T1000 (cell line): ENCODE measurements at places on chromosomes 4 and X.

- DNase-seq = no peak
These were observed 1.2 kb downstream of the TADA2B start for GRCh38 chr4:7044137-7044930.

- DNase-seq = peak; percentile 24
These were observed 517 bp downstream of the LEF1 start for GRCh38 chr4:108168160-108168670.

DNA sequence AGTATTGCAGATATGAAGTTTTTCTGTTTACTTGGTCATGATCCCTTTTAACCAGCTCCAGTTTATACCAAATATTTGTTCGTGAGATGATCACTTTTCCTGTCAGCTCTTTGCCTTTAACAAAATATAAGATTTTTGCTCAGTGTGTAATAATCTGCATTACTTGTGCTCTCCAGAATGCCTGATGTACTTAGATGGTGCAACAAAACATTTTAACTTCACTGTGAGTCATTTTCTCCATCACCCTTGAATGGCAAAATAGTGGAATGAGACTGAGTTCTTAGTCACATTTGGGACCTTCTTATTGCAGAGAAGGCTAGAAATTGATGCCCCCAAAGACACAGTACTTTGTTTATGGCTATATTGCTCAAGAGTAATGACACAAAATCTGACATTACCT, 252.0 kb downstream of the FRMPD4 start:
- DNase-seq = no peak

DNA sequence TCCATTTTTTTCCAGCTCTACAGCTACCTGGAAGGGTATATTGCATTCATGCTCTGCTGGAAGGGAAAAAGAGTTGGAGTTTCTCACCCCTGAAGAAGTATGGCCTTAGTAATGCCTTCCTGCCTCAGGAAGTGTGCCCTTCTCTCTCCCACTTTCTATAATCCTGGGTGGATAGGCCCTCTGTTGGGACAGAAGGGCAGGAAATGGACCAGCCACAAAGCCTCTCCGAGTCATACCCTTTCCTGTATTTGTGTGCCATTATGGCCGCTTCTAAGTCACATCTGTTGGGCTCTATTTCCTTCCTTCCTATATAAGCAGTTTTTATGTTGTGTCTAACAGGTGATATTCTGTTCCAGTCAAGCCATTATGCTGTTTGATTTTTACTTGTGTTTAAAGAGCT, 74.8 kb upstream of the SMARCA5 start:
- no peak for DNase-seq

DNA sequence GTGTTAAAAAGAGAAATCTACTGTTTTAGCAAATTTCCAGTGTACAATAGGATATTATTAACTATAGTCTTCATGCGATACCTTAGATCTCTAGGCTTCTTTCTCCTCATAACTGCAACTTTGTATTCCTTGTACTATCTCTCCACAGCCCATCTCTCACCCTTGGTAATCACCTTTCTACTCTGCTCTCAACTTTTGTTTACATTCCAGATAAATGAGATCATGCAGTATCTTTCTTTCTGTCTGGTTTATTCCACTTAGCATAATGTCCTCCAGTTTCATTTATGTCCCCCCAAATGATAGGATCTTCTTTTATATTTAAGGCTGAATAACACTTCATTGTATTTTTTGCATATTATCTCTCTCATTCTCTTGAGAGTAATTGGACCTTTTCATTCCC, 165.5 kb downstream of the HS3ST1 start:
- no peak for DNase-seq

GRCh38 chr4:132269303-132269990, 879.6 kb upstream of the PCDH10 start:
- DNase-seq = no peak

DNA sequence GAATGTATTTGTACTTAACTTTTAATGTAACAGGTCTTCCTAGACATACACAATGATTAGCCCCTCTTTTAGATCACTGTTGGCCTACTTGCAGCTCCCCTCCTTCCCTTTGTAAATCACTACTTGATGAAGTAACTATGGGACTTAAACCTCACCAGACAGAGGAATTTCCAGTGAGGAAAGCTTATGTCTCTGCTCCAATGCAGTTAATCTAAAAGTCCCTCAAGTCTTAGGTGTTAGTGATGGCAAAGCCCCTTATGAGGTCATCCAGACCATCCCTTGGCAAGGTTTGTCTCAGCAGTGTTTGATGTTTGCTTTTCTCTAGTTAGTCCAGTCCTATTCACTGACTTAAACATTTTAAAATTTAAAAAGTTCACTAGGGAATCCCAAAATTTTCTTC, 877.3 kb upstream of the INTU start:
- no peak for DNase-seq

- no peak for DNase-seq
These were observed 86.1 kb downstream of the USP46 start for GRCh38 chr4:52572936-52573485.

GRCh38 chr4:84944947-84945346, 21.5 kb downstream of the WDFY3 start:
- no peak for DNase-seq

- DNase-seq = no peak
These were observed 40.6 kb upstream of the NAP1L5 start for GRCh38 chr4:88738180-88738579.

DNA sequence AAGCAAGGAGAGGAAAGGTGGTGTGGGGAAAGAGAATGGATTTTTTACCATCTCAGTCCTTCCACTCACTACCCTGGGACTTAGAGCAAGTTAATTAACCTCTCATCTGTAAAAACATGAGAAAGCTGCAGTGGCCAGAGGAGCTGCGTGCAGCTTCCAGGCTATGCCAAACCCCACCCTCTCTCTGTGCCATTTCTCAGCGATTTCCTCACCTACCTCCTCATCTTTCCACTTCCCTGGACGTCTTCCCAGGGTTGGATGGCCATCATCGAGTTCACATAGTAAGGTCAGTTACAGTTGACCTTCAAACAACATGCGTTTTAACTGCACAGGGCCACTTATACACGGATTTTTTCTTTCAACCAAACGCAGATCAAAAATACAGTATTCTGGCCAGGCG, 64.3 kb downstream of the SMIM20 start:
- DNase-seq = no peak

DNA sequence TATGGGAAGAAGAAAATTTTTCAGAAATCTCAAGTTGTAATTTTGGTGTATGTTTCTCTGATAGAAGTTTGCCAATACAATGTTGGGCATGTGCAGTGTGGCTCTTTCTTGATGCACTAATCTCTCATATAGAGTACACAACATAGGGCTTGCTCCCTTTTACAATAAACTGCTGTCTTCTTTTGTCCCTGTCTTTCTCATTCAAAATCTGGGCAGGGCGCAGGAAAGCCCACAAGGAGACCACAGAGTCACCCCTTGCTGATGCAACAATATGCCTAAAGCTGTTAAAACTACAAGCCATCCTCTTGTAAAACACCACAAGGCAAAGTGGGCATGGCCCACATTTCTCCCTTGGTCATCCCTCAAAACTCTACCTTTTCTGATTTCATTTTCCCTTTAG, 63.4 kb upstream of the TBC1D9 start:
- no peak for DNase-seq

DNA sequence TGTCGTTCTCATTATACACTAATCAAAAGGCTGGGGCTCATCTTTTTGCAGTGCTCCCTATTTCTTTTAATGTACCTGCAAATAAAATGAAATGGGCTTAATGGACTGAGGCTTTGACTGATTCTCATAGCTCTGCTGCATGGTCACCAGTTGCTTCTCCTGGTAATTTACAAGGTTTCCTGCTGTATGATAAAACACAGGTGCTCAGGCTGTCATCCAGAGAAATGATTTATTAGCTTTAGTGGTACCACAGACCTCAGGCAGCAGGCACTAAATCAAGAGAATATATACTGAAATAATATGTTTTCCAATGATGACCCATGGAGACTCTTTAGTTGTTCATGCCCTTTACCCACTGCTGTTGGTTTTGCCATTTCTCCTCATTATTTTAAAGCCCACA, 137.7 kb downstream of the C4orf33 start:
- DNase-seq = no peak

- DNase-seq = no peak
These were observed 216.6 kb upstream of the SLC7A11 start for GRCh38 chr4:138458751-138459150.

GRCh38 chr4:145168581-145169187, 11.7 kb downstream of the OTUD4 start:
- no peak for DNase-seq

GRCh38 chrX:9184211-9184610, 150.3 kb upstream of the FAM9B start:
- no peak for DNase-seq

DNA sequence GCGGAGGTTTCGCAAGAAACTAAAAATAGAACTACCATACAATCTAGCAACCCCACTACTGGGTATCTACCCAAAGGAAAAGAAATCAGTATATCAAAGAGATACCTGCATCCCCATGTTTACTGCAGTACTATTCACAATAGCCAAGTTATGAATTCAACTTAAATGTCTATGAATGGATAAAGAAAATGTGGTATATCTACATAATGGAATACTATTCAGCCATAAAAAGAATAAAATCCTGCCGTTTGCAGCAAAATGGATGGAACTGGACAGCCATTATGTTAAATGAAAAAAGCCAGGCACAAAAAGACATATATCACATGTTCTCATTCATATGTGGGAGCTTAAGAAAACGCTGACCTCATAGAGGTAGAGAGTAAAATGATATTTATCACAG, 65.3 kb downstream of the LCORL start:
- DNase-seq = no peak

DNA sequence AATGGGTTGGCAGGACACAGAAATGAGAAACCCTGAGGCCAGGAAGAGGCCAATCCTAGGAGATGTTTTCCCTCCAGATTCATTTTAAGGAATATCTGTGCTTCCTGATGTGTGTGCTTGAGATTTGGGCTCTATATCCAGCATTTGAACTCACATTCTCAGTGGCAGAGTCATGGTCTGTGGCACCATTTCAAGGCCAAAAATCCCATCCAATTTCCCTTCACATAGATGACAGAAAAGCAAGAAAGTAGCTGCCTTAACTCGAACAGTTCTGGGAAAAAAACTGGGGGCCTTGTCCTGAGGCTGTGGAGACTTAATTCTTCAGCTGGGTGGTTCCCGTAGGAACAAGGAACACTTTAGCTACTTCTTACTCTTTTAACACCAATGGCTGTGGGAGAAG, 27.4 kb downstream of the TAF7L start:
- DNase-seq = no peak

DNA sequence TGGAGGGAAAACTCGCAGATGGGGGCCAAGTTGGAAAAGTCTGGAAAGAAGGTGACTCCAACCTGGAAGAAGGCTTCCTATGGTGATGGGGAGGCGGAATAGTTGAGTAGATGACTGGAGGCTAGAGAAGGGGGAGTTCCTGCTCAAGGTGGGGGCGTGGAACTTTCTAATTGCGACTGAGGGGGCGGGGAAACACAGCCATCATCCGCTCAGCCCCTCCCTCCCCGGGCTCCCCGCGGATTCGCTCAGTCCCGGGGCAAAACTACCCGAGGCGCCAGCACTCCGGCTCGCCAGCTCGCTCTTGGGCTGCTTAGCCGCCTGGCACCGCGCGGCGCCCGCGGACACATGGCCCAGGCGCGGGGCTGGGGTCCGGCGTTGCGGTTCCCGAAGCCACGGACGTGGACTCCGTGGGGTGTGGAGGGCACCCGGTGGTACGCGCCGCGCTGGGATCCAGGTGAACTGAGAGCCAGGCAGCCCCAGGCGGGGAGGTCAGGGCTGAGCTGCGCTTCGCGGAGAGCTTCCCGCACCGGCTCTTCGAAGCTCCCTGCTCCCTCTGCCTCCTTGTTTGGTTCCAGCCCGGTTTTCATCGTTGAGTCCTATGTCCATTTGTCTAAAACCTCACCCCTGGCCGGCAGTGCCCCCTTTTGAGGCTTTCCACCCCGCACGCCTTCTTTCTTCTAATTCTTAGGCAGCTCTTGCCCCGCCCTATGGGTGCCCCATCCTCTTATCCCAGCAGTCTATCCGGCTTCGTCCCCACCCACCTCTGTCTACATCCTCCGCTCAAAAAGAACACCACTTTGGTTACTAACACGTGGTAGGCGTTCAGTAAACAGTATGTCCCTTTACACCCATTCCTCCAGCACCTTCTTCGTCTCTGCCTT, 38.9 kb downstream of the STARD8 start:
- DNase-seq = no peak

- no peak for DNase-seq
These were observed 46.5 kb upstream of the RAB9B start for GRCh38 chrX:103878466-103879122.

- DNase-seq = no peak
These were observed 60.4 kb downstream of the ZFYVE28 start for GRCh38 chr4:2357821-2358745.

- no peak for DNase-seq
These were observed 5.6 kb downstream of the NYX start for GRCh38 chrX:41452565-41453356.

DNA sequence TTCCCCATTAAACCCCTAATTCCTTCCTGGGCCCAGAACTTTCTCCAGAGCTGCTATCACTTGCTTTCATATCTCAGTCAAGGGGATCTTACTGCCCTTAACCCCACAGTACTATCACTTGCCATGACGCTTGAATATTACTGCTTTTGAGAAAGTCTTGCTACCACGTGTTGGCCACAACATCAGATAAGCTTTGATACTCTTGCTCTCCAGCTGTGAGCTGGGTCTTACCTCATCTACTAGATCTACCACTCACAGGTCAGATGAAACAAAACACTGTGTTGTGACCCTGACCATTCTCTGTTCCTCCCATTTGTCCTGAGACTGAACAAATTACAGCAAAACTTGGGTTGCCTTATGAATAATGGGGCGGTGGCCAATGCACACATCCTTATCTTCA, 12.1 kb upstream of the TAPT1 start:
- DNase-seq = no peak

DNA sequence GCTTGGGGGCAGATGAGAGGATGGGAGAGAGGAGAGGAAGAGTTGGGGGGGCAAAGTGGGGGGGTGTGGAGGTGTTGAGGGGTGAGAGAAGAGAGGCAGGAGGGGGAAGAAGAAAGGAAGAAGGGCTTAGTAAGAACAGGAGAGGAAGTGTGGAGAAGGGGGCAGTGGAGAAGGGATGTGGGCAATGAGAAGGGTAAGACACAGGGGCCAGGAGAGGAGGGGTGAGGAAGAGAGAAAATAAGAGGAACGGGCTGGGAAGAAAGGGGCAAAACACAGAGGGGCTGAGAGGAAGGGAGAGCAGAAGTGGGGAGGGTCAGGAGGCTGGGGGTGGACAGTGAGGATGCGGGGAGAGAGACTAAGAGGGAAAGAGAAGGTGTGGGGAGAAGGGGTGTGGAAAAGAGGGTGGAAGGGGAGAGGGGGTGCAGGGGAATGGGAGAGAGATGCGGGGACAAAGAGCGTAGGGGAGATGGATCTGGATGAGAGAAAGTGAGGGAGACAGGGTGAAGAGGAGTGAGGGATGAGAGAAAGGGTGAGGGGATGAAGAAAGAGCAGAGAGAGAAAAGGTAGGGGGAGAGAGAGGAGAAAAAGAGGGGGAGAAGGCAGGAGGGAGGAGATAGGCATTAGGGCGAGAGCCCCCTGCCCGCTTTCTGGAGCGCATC, 12.9 kb downstream of the SH3KBP1 start:
- DNase-seq = no peak

DNA sequence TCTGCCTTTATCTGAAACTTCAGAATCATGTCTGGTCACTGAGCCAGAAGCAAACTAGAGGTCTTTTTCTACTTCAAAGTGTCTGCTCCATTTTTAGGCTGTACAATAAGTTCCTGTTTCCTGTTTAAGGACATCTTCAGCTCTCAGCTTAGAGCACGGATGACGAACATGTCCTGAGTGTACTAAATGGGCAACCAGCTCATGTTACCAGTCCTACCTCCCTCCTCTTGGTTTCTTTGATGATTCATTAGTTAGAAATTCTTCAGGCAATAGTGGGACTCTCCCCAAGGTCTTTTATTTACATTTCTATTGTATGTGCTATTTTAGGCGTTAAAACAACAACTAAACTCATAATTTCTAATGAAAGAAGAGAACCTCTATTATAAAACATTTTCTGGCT, 58.0 kb downstream of the ENPEP start:
- DNase-seq = peak; percentile 44
